ENCODE measurements at places on chromosomes 7 and 10.
A peak's percentile ranks its signal among the peaks of the same experiment; 100 is the strongest.

- DNase-seq = no peak
Measured at GRCh38 chr7:96303105-96303685, 18.7 kb downstream of the SLC25A13 start.

DNA sequence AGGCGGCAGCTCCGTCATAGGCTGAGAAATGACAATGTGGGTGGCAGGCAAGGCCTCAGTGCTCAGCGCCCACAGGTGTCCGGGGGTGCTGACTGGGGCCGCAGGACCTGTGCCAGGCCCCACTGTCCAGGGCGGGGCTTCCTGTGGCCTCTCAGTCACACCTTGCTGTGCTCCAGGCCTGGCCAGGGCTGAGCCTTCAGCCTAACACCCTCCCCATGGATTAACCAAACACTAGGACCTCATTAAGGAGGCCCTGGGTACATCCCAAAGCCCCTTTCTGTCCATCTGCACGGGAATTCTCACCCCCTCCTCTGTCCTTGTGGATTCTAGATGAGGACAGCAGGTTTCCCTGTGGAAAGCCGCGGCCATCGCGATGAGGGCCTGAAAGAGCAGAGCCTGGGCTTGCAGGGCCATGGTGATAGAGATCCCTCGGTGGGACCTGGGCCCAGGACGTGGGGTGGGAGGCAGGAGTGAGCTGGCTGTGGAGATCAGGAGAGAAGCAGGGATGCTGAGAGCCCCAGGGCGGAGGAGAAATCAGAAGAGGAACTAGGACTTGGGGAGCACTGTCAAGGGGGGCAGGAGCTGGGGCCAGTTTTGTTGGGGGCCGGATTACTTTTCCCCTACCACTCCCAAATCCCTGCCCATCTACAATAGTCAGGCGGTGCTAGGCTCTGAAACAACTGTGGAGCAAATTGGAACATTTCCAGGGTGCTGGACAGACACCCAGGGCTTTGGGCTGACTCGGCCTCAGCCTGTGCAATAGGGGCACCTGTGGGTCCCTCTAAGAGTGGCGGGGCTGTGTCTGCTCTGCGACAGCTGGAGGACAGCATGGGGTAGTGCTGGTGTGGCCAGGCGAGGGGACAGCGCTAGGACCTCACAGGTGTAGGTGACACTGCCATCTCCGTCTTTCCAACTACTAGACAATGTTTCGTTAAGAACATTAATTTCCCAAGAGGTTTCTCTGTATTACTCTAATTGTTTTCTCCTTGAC lies 23.3 kb upstream of the MNX1 start:
- no peak for DNase-seq

GRCh38 chr10:130891066-130891465 lies 420.5 kb downstream of the TCERG1L start:
- no peak for DNase-seq

DNA sequence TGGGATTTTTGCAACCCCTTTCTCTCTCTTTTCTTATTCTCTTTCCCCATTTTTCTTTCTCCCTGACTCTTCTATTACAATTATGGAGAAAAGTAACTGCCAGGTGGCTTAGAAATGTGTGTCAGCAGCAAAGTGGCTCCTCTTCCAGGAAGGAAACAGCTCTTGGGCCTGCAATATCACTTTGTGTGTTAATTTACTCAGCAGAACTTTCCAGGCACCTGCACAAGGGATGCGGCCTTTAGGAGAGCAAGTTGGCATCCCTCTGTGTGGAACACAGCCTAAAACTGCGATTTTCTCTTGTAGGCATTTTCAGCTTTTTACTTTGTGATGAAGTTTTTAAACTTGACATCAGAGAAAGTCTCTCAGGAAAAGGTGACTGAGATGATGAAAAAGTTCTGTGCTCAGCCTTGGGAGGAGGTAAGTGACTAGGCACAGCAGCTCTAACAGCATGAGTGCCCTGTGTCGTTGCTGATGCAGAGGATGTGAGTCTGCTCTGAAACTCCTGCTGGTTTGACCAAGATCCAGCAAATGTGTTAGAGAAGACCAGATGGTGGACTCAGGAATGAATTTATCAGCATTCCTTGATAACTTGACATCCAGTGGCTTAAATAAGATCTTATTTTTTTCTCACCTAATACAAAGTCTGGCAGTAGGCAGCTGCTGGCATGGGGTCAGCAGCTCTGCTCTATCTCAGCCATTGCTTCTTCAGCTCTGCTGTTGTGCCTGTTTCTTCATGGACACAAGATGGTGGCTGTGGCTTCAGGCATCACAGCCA lies 47.4 kb upstream of the CC2D2B start:
- DNase-seq = no peak

- peak; percentile 70 for DNase-seq
Measured at GRCh38 chr10:70053218-70053840, 683 bp downstream of the MACROH2A2 start.

DNA sequence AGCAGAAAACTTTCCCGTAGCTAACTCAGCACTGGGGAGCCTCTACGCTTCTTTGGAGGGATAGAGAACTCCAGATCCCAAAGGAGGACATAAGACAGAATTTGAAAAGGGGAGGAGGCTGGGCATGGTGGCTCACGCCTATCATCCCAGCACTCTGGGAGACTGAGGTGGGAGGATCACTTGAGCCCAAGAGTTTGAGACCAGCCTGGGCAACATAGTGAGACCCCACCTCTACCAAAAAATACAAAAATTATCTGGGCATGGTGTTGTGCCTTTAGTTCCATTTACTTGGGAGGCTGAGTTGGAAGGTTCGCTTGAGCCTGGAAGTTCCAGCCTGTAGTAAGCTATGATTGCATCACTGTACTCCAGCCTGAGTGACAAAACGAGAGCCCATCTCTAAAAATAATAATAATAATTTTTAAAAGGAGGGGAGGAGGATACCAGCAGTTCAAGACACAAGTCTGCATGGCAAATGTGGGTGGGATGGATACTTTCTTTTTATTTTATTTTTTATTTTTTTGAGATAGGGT lies 165.9 kb upstream of the SH2B2 start:
- DNase-seq = no peak

DNA sequence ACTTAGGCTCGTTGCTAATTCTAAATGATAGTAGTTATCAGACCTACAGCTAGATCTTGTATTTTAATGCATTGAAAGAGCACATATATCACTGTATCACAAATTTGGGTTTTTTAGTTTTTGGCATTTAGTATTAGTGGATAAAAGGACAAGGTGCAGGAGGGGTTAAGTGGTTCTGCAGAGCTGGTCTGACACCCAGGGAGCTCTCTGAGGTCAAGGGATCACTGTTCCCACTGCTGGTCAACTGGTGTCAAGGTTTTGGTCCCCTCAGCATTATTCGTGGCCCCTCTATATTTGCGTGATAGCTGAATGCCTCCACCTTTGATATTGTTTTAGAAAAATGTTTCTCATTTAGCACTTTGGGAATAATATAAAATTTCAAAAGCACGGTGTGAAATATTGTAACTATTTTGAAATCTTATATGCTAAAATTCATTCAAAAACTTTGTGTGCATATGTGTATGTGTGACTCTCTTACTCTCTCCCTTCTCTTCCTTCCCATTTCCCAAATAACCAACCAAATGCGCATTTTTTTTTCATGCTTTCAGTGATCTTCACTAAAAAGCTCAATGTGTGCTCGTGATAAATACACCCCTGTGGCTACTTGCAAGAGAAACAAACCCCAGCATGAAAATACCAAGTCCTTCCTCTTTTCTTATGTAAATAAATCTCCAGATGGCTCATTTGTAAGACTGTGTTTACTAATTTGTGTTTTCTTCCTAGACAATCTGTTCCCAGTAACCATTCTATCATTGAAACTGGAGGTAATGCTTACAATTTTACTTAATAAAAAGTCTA lies 309.2 kb downstream of the FGFR2 start:
- DNase-seq = peak; percentile 71

DNA sequence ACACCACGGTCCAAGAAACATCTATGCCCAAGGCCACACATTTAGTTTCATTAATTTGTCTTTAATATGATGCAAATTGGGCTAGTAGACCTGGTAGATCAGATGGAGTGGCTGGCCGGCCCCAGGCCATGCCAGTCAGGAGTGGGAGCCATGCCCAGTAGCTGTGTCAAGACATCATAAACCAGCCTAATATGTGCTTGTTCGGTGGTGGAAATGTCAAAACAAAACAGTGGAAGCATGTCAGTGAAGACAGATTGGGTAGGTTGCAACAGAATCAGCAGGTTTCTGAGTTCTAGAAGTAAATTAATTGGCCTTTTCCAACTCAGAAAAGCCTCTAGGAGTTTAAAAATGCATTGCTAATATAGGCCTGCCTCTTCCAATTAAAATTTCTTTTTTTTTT lies 124.7 kb downstream of the NRP1 start:
- DNase-seq = no peak

- no peak for DNase-seq
Measured at GRCh38 chr10:34801097-34801733, 13.9 kb downstream of the PARD3 start.

DNA sequence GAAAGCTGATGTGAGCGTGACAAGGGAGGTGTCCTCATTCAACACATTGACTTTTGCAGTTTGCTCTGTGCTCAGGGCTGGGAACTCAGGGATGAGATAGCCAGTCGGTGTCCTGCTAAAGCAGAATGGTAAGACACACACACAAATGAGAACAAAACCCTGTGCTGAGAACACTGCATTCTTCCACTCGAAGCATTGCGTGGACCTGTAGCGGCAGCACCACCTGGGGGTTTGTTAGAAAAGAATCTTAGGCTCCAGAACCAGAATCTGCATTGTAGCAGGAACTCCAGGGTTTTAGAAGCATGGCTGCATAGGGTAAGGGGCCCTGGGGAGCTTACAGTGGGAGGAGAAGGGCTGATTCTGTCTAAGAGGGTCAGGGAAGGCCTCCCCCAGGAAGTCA lies 21.5 kb upstream of the OGDHL start:
- peak; percentile 46 for DNase-seq

DNA sequence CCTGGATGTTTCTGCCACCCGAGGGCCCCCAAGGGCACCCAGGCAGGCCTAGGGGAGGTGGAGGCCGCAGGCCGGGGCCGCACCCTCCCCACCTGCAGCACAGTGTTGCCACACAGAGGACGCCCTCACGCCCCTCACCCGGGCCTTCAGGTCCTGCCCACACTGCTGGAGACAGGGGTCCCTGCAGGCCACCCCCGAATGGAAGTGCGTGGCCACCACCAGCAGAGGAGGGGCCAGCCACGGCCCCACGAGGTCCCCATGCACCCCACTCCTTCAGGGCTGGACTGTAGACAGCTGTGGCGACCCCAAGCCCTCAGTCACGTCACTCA lies 35.4 kb downstream of the ADAP1 start:
- no peak for DNase-seq

DNA sequence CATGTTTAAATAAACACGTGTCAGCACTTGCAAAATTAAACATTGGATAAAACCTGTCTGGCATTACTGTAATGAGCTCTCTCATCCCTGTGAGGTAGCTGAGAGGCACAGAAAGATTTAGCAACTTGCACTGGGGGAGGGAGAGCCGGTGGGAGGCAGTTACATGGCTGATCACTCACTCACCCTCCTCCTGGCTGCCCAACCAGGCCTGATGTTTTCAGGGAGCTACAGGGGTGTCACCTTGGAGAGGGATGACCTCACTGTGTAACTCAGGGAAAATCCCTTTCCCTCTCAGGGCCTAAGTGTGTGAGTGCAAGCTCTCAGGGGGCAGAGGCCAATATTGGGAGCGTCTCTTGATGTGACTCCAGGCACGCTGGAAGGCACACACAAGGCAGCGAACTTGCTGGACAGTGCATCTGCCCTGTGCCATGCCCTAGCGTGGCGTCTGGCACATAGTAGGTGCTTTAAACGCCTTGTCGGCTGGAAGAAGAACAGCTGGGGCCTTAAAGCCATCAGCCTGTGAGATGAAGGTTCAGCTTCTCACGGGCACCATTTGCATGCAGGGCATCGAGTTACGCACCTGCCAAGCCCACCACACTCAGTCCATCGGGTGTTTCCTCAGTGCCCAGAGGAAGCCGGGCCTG lies 51.1 kb downstream of the ELFN1 start:
- DNase-seq = no peak

- peak; percentile 28 for DNase-seq
Measured at GRCh38 chr10:112278871-112279270, 4.3 kb upstream of the TECTB start.

DNA sequence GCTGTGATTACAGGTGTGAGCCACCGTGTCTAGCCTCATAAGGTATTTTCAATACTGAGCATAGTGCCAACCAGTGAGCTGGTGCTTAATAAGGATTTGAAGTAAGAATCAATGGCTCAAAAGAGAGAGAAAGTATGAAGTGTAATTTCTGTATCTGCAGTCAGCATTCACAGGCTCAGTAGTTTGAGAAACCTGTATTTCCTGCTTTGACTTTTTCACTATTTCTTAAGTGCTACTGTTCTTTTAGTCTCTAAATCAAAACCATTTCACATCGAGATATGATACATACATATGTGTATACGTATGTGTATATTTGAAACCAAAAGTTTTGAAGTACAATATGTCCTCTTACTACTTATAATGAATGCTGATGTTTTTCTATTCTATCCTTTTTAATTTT lies 189.9 kb downstream of the PPP1R9A start:
- DNase-seq = no peak

GRCh38 chr10:110651044-110651958 lies 7.2 kb downstream of the RBM20 start:
- DNase-seq = no peak

- no peak for DNase-seq
Measured at GRCh38 chr10:46080886-46081285, 34.8 kb upstream of the MSMB start.

GRCh38 chr7:125465527-125465926 lies 535.9 kb upstream of the POT1 start:
- no peak for DNase-seq

GRCh38 chr7:22751341-22751740 lies 24.3 kb downstream of the IL6 start:
- DNase-seq = no peak

- DNase-seq = no peak
Measured at GRCh38 chr7:29414216-29414615, 149.4 kb upstream of the PRR15 start.

DNA sequence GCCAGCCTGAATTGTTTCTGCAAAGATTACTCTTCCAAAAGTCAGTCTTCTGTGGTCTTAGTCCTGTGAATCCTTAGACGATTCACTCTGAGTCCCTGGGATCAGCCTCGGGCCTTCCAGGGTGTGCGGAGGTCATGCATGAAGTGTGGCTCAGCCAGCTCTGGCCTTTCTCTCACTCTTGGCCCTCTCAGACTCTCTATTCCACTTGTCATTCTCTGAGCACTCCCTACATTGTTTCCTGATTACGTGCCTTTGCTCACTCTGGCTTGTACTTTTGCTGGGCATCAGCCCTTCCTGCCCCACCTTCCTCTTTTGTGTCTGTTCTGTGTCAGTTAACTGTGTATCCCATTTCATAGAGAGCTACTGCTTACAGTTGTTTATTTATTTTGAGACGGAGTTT lies 36.0 kb downstream of the CCNY start:
- DNase-seq = no peak

GRCh38 chr10:13328126-13328525 lies 20.0 kb downstream of the SEPHS1 start:
- DNase-seq = no peak

DNA sequence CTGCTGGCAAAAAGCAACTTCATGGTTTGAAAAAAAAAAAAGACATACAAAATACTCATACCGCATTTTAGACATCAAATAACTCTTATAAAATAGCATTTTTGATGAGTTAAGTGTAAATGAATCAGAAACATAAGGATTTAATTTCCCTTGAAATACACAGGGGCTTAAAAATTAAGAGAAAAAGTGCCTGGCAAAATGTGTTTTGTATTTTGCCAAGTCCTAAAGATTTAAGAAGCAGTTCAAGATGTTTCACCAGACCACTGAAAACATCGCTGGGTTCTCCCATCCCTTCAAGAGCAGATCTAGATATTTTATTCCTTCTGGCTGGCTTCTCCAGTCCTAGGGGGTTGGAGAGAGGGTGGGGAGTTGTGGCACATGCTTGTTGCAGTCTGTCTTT lies 396.4 kb downstream of the INHBA start:
- DNase-seq = no peak
